ENCODE measurements at places on chromosomes 1 and 21. TPM values are rescaled to one million over a fixed set of nuclear protein-coding genes. Genes with fewer than 3 reads are reported as not detected.

Gene WNT3A
- not detected for total RNA-seq

Gene MYBPH
- total RNA-seq = not detected

Gene OR2AK2
- total RNA-seq = not detected

Gene GCSAML
- total RNA-seq = not detected

Gene GSTM2
- 35.3 TPM for total RNA-seq

Gene AMY1B
- not detected for total RNA-seq

Gene PLA2G2F
- total RNA-seq = not detected

Gene ATP1A4
- total RNA-seq = 1.6 TPM

Gene PRKAA2
- 2.1 TPM for total RNA-seq

Gene ST6GALNAC3
- total RNA-seq = 34.0 TPM

Gene RASSF5
- total RNA-seq = 10.0 TPM

Gene TSACC
- total RNA-seq = not detected

Gene NHLH2
- not detected for total RNA-seq

Gene FCRL6
- total RNA-seq = 1.0 TPM

Gene TPTE
- not detected for total RNA-seq

Gene ANKRD65
- total RNA-seq = 2.6 TPM

Gene KCNAB2
- 42.2 TPM for total RNA-seq

Gene CDCA8
- not detected for total RNA-seq

Gene CAMTA1
- total RNA-seq = 57.8 TPM

Gene GABRD
- not detected for total RNA-seq

Gene CYP2J2
- total RNA-seq = not detected

Gene GPN2
- 10.6 TPM for total RNA-seq

Gene OLFM3
- total RNA-seq = not detected

Gene AKT3
- 77.2 TPM for total RNA-seq

Gene EDARADD
- 0.25 TPM for total RNA-seq

Gene TSPAN2
- total RNA-seq = 2.8 TPM

Gene APH1A
- total RNA-seq = 99.4 TPM

Gene DESI2
- 35.6 TPM for total RNA-seq

Gene HSD11B1
- 22.6 TPM for total RNA-seq

Gene C1orf35
- total RNA-seq = 6.5 TPM

Gene PCSK9
- 0.72 TPM for total RNA-seq

Gene ZZZ3
- total RNA-seq = 56.0 TPM

Gene RABGAP1L
- total RNA-seq = 31.7 TPM

Gene KIF21B
- total RNA-seq = 2.4 TPM

Gene CD1B
- not detected for total RNA-seq

Gene ACKR1
- 360 TPM for total RNA-seq

Gene CTH
- 13.3 TPM for total RNA-seq

Gene MAP3K6
- 42.1 TPM for total RNA-seq

Gene NBPF3
- 20.5 TPM for total RNA-seq

Gene LRRC39
- total RNA-seq = 1.0 TPM

Gene BRDT
- not detected for total RNA-seq

Gene A3GALT2
- total RNA-seq = not detected

Gene MTF1
- 7.0 TPM for total RNA-seq

Gene VWA5B1
- total RNA-seq = not detected
